ENCODE measurements at places on chromosomes 11 and 22.

- DNase-seq = no peak
Observed at GRCh38 chr11:6817694-6818093, 18.2 kb upstream of the OR6A2 start.

- peak; percentile 85 for DNase-seq
Observed at GRCh38 chr11:126654886-126655806, 299.7 kb downstream of the ST3GAL4 start.

GRCh38 chr22:23035557-23036277, 34.6 kb upstream of the GNAZ start:
- DNase-seq = no peak

DNA sequence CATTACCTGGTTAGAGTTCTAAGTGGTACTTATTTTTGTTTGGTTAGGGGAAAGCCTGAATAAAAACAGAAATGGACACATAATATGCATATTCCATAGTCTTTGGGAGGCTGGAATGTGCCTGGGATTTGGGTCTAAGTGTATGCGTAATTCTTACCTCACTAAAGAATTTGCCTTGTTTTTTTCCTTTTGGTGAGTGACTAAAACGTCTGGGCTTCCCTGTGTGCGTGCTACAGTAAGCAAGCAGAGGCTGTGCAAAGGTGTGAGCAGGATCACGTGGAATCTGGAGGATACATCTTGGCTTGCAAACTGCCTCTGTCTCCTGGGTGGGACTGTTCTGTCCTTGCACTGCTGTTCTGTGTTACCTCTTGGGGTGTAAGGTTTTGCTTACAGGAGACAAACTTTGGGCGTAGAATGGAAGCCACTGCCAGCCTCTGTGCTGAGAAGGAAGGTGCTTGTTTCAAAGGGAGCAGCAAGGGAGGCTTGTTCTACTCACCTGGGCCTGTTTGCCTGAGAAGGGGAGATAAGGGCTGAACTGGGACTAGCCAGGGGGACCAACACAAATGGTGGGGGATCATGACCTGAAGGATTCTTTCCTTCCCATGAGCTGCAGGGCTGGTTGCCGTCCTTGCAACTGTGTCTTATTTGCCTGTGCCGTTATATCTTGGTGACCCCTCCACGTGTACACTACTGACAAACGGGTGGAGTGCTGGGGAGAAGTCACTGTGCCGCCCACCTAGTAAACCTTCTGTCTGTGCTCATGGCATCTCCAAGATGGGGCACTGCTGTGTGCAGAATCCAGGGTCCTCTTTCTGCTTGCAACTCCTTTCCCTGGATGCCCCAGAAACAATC, 4.5 kb downstream of the NEAT1 start:
- peak; percentile 24 for DNase-seq

- DNase-seq = no peak
Observed at GRCh38 chr22:29377979-29378378, 10.4 kb downstream of the AP1B1 start.
